NB4 (cell line): ENCODE measurements at places on chromosomes 1 and 21.

GRCh38 chr1:175314300-175314699 lies 121.7 kb upstream of the KIAA0040 start:
- DNase-seq, result no peak

DNA sequence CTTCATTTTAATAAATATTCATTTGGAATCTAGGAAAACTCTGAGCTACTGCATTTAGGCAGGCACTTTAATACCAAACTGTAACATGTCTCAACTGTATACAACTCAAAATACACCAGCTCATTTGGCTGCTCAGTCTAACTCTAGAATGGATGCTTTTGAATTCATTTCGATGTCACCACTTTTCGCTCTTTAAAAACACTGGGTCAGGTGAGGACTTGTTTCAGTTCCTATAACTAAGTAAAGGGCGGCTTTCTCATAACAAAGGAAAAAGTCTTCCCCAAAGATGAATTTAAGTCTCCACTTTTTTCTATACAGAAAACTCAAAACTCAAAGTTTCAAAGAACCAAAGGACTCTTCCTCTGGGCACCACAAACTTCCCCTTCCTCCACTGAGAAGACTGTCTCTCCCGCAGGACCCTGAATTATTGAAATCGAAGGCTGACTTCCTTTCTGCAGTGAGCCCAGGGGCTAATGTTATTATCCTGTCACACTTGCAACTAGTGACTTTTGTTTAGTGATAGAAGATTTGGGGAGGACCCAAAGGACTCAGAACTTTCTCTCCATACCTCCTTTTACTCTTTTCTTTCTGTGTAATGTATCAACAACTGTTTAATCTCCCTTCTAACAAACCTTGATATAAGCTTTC lies 9.7 kb upstream of the DHX9 start:
- DNase-seq, result peak; percentile 45

- no peak for DNase-seq
Measured at GRCh38 chr1:88979749-88980116, 12.7 kb downstream of the KYAT3 start.

GRCh38 chr1:15189692-15190370 lies 36.3 kb downstream of the TMEM51 start:
- no peak for DNase-seq

DNA sequence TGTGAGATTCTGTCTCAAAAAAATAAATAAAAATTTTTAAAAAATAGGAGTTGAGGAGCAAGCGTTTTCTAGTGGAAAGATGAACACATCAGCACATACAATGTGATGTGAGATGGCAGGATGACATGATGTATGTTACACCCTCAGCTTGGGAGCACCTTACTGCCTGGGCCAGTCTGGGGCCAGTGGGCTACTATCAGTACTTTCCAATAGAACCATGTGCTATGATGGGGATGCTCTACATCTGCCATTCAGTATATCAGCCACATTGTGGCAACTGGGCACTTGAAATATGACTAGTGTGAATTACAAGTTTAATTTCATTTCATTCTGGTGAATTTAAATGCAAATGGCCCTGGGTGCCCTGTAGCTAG lies 156.0 kb downstream of the PGBD5 start:
- DNase-seq, result no peak

- peak; percentile 67 for DNase-seq
Measured at GRCh38 chr1:52632732-52633290, at the start of gene SHISAL2A. TSS of gene SHISAL2A (plus strand) at chr1:52633168. CDS start at chr1:52633494, 326 bp downstream.

GRCh38 chr1:218600968-218601367 lies 255.8 kb downstream of the TGFB2 start:
- no peak for DNase-seq

GRCh38 chr1:183061194-183061593 lies 38.0 kb downstream of the LAMC1 start:
- DNase-seq, result no peak

GRCh38 chr1:103190766-103191165 lies 82.4 kb upstream of the COL11A1 start:
- DNase-seq, result no peak

DNA sequence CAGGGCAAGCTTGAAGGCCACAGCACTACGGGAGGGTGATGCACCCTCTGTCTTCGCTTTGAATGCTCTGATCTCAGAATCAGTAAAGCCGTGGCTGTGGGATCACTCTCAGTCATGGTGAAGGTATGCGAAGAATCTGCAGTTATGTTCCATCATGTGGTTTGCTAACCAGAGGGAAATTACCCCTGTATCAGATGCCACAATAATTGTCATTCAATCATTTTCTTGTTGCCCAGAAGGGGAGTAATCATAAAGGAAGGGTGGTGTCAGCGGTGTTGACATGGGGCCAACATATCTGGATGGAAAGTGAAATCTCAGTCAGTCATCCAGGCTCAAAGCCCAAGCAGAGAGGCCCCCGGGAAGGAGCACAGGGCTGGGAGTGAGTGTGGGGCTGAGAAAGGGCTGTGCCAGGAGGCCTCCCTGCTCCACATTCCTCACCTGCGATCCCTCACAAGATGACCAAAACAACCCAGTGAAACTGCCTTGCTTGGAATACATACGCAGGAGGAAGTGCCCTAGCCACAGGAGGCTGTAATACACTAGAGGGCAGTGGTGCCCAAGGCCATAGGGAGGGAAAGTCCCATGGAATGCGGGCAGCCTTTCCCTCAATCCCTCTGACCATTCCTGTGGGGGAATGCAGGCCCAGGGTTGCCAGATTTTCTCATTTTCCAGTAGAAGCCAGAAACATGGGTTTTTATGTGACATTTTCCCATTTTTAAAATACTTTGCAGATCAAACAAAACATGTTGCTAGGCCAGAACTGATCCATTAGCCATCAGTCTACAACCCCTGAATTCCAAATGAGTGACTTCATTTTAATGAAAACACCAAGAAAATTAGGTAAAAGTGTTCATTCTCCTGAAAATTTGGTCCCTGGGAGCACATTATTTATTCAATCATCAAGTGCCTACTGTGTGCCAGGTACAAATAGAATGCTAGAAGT lies 95.7 kb upstream of the VANGL1 start:
- DNase-seq, result peak; percentile 14

DNA sequence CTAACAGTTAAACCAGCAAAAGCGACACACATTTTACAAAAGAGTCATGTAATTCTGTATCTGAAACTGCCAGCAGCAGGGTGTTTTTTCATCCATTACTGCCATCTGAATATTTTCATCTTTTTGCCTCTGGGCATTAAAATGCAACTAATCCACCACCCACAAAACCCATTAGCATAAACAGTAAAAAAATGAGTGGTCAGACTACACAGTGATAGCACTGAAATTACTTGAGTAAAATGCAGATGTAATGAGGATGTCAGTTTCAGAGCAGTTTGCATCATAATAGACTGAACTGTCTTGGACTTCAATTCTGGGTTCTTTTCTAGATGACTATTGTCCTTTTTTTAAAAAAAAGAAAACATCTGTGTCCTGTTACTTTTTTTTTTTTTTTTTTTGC lies 132.3 kb downstream of the GABPA start:
- no peak for DNase-seq

GRCh38 chr1:55262822-55263221 lies 47.7 kb upstream of the USP24 start:
- DNase-seq, result no peak

DNA sequence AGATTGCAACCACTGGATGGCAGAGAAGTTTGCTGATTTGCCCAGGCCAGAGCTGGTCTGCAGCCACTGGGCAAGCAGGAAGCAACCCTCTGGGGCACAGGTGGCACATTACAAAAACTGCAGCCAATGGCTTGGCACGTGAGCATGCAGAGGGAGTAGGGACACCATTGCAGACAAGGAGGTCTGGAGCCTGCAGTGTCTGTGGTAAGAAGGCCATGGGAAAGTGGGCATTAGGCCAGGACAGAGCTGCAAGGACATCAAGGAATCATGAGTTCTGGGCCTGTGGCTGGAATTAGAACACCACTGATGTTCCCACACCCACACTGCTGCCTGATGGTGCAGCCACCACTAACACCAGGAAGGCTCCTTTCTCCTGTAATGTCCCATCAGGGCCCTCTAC lies 113.0 kb downstream of the TSEN15 start:
- no peak for DNase-seq

- no peak for DNase-seq
Measured at GRCh38 chr1:39359028-39359570, 132.3 kb upstream of the BMP8A start.

GRCh38 chr1:202210385-202210784 lies 16.8 kb downstream of the LGR6 start:
- no peak for DNase-seq

- DNase-seq, result no peak
Measured at GRCh38 chr1:61081144-61081685, 1.1 kb upstream of the NFIA start.

- peak; percentile 86 for DNase-seq
Measured at GRCh38 chr1:27600498-27601175, 3.3 kb downstream of the AHDC1 start.

DNA sequence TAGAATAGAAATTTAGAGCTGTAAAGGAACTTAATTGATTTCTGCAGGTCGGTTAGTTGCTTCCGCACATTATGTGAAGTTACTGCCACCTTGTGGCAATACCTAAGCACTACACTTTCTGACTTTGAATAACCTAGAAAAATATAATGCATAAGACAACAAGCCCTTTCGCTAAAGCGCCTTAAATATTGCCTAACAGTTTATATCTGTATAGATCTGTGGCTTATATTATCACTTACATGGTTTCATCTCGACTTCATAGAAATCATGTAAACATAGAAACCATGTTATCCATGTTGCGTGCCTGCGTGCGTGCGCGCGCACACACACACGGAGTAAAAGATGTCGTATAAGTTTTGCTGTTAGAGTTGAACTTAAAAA lies 10.9 kb upstream of the IFI16 start:
- peak; percentile 76 for DNase-seq

DNA sequence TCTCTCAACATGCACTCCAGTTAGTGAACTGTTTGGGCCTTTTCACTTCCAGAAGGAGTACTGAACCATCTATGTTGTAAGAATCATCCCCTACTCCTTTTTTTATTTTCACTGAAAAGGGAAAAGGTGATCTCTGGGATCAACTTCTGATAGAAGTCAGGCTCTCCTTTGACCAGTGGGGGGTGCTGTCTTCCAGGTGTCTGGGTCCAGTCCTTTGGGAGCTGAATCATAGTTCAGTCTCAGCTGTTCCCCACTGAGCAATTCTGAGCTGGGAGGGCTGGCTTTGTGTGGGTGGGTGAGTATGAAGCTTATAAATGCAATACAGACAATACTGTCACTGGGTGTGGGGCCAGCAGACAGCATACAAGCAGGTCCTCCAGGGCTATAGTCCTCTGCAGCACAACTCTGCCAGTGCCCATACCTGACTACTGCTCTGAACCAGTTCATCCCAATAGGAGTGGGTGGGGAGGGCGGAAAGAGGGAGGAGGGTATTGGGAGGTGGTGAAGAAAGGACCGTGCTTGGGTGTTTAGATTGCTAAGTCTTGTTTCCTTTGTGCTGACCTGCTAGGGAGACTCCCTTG lies 12.5 kb upstream of the SARS1 start:
- DNase-seq, result peak; percentile 81

DNA sequence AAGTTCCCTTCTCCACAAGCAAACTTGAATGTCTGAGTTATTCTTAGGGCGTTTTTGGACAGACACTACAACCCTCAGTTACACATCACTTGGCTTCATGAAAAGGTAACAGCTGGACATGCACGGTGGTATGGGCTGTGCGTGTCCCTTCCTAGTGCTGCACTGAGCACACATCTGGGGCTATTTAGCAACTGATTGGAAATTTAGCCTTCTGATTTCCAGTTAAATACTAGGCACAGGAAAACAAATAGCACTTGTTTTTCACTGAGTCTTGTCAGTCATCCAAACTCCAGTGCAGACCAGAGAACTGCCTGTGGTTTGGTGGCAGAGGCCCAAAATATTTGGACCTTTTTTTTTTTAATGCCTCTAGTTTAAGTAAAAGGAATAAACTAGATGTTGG lies 134.7 kb downstream of the TGFBR3 start:
- DNase-seq, result no peak

GRCh38 chr1:68010090-68010489 lies 40.3 kb downstream of the DIRAS3 start:
- DNase-seq, result no peak

DNA sequence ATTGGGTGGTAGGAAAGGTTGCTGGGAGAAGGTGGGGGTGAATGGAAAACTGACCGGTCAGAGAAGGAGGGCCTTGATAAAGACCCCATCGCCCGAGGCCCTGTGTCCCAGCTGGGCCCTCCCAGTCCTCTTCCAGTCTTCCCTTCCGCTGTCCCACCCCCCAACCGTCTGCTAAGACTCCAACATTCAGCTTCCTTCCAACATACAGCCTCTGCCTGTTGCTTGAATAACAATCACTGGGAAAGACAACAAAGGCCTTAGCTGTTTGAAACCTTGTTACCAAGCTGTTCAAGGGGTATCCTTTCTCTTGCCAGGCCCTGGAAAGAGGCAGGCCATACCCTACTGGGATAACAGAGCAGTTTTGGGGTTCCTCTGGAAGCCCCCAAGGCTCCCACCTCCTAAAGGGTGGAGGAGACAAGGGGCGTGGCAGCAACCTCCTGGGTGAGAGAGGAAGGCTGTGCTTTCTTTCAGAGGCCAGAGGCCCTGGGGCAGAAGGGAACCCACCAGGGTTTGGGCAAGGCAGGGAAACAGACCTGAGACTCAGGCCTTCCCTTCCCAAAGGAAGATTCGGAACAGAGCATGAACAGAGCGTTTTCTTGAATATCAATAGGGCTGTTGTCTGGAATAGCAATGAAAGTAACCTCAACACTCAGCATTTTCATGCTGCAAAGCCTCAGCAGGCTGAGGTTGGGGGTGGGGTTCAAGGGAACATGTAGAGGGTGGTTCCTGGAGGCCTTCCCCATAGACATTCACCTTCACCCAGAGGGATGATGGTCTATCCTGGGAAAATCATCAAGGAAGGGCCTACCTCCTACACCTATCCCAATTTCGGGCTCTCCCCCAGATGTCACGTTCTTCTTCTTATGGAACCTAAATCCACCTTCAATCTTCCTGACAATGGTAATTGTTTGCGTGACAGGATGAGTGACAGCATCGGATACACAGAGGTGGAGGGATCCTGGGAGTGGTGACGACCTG lies 4.1 kb downstream of the ETNK2 start:
- DNase-seq, result no peak

DNA sequence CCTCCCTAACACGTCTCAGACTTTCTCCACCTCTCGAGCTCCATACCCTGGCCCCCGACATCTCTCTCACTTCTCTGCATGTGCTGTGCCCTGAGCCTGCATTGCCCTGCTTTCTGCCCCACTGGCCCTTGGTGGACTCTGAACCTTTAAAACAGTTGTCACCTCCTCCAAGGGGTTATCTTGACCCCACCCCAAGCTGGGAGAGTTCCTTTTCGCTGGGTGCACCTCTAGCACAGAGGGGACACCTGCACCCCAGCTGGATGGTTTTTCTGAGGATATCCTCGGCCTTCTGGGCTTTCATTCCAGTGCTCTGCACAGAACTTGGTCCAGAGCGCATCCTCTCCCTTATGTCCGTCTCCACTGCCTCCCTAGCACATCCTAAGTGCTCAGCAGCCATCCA lies 4.2 kb upstream of the CDCP2 start:
- DNase-seq, result no peak

- DNase-seq, result peak; percentile 35
Measured at GRCh38 chr1:18949686-18950400, 6.6 kb downstream of the IFFO2 start.
